ENCODE measurements at places on chromosomes 2 and 18.
A peak's percentile ranks its signal among the peaks of the same experiment; 100 is the strongest.

DNA sequence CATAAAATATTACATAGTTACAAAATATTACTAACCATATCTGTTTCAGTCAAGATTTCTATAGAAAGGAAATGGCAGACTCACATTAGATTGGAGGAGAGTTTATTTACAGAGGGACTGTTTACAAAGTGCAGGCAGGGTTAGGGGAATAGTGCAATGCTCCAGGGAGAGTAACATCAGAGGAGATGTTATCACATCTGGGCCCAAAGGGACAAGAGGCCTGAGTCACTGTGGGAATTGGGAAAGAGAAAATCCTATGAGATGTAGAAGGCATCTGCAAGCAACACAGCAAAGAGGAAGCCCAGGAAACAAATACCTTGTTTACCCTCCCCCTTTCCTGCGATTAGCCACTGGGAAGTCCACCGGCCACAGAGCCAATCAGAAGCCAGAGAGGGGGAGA is 227.3 kb upstream of the TANK start:
- DNase-seq = no peak

DNA sequence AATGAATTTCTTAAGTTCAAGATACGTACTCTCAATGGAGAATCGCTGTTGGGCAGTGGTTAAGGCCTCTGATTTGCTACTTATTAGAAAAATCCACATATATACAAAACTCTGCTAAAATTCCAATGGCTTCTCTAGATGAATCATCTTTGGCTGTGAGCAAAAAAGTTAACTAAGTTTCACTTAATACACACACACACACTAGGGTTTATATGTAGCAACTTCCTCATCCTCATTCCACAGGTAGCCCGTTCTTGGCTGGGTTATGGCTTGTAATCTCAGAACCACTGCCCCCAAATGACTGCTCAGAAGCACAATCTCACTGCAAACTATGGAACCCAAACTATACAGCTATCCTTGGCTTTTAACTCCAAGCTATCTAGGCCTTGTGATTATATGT is 99.7 kb downstream of the SMAD2 start:
- no peak for DNase-seq

GRCh38 chr2:185202945-185203528 is 535.6 kb upstream of the FSIP2 start:
- no peak for DNase-seq

GRCh38 chr2:238336151-238336550 is 15.8 kb downstream of the TRAF3IP1 start:
- no peak for DNase-seq

DNA sequence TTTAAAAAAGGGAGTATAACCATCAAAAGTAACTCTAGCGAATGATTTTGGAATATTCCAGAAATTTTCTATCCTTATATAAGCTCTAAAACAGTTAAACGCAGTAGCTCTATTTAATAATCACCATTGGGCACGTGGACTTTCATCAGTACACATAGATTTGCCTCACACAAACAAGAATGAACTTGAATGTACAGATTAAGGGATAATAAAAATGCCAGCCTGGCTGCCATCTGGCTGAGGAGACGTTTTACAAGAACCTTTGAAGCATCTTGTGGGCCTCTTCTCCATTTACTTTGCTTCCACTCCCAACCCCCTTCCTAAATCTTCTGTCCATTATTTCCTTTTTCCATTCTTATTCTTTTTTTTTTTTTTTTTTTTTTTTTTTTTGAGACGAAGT is 47.2 kb downstream of the AGAP1 start:
- no peak for DNase-seq

DNA sequence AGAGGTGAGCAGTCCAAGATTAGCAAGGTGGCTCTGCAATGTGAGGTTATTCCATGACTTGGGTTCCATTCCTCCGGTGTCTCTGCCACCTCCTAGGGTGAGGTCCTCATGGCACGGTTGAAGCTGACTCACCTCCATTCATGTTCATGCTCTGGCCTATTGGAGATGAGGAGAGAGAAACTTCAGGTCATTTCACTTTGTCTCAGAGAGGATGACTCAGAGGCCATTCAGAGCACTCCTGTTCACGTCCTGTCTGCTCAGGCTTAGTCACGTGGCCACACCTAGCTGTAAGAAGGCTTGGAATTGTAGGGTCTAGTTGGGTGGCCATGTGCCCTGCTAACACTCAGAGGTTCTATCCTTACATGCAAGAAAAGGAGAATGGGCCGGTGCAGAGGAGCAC is 67.5 kb upstream of the MBOAT2 start:
- no peak for DNase-seq

- DNase-seq = peak; percentile 79
Observed at GRCh38 chr2:112481528-112482233, at the start of gene TTL. TTL (plus strand) TSS chr2:112482156; CDS start chr2:112482345, 189 bp downstream.

DNA sequence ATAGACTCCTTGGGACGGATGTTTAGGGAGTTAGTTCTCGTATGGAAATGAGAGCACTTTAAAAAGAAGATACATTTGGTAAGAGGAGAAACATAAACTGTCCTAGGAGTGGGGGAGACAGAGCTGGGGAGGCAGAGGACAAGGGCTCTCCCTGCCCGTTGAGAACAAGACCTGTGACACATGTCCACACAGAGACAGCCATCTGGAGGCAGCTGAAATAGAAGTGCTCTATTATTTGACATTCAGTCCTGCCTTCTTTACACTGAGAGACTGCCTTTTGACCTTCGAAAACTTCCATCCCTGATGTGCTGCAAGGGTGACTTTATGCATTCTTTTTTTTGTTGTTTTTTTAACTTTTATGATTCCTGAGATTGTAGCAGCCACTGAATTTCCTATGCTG is 150.1 kb downstream of the UXS1 start:
- no peak for DNase-seq

DNA sequence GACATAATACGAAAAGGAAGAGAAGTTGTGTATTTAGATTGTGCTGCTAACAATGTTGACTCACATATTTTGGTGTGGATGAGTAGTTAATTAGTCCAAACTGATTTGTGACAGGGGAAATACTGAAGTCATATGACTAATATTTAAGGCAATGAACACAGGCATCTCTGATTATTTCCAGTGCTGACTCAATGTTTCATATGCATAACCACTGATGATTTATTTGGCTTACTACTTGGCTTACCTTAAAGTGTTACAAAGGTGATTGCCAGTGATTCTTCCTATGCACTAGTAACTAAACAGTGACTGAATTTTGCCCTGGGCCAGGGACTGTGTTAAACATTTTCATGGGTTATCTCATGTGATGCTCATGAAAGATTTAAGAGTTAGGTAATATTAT is 722.6 kb downstream of the METTL4 start:
- no peak for DNase-seq

GRCh38 chr2:33210626-33211025 is 263.9 kb downstream of the LTBP1 start:
- no peak for DNase-seq

DNA sequence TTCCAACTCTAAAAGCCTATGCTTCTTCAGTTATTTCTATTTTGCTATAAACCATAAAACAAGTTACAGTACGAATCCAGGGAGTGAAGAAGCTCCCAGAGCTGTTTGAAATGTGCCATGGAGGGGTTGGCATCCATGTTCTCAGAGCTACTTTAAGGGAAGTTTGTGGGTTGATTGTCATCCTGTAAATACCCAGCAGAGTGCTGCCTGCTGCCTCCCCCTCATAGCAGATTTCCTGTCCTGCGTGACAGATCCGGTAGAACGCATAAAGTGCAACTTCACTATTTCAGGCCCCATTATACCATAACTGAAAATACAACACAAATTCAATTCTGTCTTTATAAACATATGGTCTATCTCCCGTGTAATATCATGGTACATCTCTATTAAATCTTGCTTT is 114.4 kb downstream of the CTNNA2 start:
- DNase-seq = no peak

- DNase-seq = peak; percentile 48
Observed at GRCh38 chr2:65053199-65053598, 3.0 kb upstream of the CEP68 start.

GRCh38 chr2:3631161-3631850 is 26.7 kb upstream of the ALLC start:
- DNase-seq = no peak

- no peak for DNase-seq
Observed at GRCh38 chr2:189178726-189179569, 613 bp downstream of the COL5A2 start.

DNA sequence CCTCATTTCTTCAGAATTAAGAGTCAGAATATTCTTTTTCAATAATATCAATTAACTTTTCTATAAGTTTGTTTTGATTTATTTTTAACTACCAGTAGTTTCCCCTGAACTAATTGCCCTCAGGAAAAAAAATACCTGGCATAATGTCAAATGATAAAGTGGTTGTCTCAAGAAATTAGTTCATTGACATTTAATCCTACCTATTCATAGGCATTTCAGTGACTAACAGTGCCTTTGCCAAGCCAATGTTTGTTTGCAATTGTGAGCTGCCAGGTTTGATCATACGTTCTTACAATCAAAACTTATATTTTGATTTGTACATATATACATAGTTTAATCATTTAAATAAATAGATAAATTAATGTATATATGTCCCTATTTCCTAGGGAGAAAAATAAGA is 267.3 kb upstream of the MC4R start:
- DNase-seq = no peak

- no peak for DNase-seq
Observed at GRCh38 chr2:23486684-23487075, 101.7 kb downstream of the KLHL29 start.

DNA sequence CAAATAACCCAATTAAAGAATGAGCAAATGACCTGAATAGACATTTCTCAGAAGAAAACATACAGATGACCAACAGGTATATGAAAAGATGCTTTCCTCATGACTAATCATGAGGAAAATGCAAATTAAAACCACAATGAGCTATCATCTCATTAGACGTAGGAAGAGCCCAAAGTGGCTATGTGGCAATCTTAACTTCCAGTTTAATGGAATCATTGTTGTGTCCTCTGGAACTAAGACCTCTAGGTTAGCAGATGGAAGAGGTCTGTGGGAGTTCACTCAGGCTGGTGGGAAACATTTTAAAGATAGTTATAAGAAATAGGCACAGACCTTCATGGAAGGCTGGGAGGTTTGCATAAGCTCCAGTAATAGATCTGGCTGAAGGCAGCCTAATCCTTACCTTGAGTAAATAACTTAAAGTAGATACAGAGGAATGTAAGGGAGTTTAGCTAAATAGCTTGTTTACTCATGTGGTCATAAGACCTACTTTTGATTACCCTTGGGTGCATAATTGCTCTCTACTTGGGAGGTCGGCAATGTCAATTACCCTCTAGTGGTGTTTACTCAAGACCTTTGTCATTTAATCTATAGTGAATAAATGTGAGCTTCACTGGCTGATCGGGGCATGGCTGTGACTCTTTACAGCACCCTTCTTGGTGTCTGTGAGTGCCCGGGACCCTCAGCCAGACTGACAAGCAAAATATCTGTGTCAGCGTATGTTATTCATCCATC is 119.0 kb downstream of the GULP1 start:
- DNase-seq = no peak

- DNase-seq = no peak
Observed at GRCh38 chr2:62144689-62145477, 51.0 kb upstream of the B3GNT2 start.

GRCh38 chr2:2577407-2577831 is 246.3 kb upstream of the MYT1L start:
- DNase-seq = no peak

DNA sequence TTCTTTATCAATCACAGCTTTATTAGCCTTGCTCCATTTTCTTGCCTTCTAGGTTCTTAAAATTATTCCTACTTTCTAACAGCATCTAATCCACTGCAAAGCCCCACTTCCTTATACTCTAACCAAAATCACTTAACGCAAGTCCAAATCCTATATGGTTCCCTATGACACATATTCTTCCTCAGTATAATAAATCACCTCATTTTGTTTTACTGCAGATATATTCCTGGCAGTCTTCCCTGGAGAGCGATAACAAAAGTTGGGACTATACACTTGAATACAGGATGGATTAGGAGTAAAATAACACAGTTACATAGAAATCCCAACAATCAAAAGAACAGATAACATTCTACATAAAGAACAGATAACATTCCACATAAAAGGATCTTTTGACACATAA is 144.8 kb downstream of the ATAD2B start:
- DNase-seq = no peak

GRCh38 chr2:3321825-3322224 is 55.8 kb downstream of the EIPR1 start:
- DNase-seq = no peak

- no peak for DNase-seq
Observed at GRCh38 chr2:125581557-125581956, 1074.4 kb upstream of the GYPC start.

GRCh38 chr18:75247611-75248421 is 37.2 kb downstream of the TSHZ1 start:
- DNase-seq = no peak

GRCh38 chr2:169452080-169452479 is 27.2 kb upstream of the BBS5 start:
- DNase-seq = no peak

DNA sequence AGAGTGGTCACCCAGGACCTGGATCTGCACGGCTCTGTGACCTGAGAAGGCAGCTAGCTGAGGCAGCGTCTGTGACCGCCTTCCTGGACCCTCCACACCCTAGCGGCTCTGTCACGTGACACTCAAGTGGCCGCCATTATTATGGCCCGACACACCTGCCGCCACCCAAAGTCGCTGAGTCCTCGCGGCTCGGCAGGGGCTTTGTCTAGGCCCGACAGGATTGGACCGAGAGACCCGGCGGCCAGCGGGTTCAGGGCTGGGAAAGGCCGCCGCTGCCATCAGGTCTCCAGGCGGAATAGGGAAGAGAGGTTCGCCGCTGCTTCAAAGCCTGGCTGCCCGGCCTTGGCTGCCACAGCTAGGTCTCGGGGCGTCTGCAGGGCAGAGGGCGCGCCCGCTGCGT is 1162.5 kb upstream of the LRRTM1 start:
- no peak for DNase-seq

DNA sequence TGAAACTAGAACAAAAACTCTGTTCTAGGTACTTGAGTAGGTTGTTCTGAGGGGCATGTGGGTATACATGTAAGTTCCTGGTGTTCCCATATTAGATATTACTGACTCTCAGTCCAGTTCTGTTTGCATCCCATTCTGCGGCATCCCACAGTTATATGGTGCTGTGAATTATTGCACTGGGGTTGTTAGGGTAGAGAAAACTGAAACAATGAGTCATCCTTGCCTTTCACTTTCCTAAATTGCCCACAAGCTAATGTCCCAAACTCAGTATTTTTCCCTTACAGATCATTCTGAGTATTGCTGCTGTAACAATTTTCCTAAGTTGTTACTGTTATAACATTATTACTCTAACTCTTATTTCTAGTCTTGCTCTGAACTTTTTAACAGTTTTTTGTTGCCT is 3.0 kb downstream of the WDR75 start:
- no peak for DNase-seq

All from GM12891 (cell line).